AG04450 (cell line): ENCODE measurements at places on chromosomes 11 and 22. TPM values are rescaled to one million over a fixed set of nuclear protein-coding genes. Genes with fewer than 3 reads are reported as not detected.

DNA sequence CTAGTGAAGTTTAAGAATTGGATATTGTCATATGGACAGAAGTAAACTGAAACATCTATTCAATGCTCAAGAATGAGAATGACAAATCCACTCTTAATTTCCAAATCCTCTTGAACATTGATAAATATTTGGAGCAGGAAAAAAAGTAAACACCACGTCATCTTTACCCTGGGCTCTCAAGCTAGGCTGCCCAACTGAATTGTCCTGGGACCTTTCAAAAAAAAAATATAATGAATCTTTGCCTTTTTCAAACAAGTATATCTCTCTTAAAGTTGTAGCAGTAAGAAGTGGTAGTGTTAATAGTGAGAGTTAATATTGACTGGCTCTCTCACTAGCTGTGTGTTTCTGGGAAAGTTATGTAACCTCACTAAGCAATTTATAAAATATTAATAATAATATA, 374.3 kb downstream of the LRRC4C start:
- DNase-seq: no peak

DNA sequence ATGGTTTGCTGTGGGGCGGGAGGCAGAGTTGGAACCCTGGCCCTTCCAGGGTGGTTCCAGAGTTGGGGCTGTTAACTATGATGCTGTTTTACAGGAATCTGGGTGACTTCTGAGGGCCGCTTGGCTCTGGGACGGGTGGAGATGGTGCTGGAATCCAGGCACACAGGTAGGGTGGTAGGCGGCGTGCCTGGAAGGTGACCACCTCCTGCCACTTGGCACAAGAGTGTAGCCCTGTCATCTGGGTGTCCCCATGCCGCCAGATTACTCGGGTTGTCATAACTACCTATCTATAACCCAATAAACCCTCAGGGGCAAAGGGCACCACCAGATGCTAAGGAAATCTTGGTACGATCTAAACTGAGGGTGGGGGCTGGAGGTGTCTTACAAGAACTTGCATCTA, 1.3 kb downstream of the CARS1 start:
- DNase-seq: no peak

OR52H1 gene
- polyA plus RNA-seq: 0.10 TPM in 1 of 2 replicates, not detected in the other

DNA sequence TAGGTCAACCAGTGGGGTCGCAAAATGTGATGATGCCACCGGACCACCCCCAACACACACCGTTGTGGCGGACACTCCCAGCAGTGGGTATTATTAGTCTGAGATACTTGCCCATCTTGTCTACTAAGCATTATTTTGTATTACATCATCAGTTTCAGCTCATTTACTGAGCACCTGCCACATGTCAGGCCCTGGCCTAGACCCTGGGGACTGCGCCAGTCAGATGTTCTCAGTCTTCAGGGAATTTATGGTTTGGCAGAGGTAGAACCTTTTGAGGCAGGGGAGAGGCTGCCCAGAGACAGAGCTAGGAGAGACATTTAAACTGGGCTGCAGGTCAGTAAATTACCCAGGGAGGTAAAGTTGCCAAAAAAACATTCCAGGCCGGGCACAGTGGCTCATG, 43.1 kb upstream of the GCAT start:
- DNase-seq: no peak

- DNase-seq: no peak
These were observed 75.8 kb upstream of the SESN3 start for GRCh38 chr11:95306801-95307200.

RPS25 gene
- polyA plus RNA-seq: 819 and 1,059 TPM in 2 replicates

- DNase-seq: no peak
These were observed 41.7 kb upstream of the PRDM11 start for GRCh38 chr11:45104790-45105084.

STIM1 gene
- 19.7 and 23.4 TPM in 2 replicates for polyA plus RNA-seq

GLB1L3 gene
- not detected in 2 replicates for polyA plus RNA-seq

OR51T1 gene
- polyA plus RNA-seq: not detected in 2 replicates

GRCh38 chr22:20636075-20636812, 128.8 kb downstream of the MED15 start:
- DNase-seq: no peak

DNA sequence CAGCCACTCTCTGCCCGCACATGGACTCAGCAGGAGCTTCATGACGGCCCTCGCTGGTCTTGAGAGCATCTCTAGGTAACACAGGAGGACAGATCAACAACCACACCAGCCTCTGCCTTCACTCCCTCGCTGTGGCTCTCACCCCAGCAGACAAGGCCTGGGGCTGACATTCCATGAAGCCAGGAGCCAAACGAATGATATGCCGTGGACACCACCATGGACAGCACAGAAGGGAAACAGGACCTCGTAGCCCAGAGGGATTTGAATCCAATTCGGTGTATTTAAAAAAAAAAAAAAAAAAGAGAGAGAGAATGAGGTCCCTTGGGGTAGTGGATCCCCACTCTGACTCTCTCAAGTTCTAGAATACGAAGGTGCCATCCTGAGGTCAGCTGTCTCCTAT, 385.5 kb downstream of the SHANK2 start:
- DNase-seq: no peak

DNA sequence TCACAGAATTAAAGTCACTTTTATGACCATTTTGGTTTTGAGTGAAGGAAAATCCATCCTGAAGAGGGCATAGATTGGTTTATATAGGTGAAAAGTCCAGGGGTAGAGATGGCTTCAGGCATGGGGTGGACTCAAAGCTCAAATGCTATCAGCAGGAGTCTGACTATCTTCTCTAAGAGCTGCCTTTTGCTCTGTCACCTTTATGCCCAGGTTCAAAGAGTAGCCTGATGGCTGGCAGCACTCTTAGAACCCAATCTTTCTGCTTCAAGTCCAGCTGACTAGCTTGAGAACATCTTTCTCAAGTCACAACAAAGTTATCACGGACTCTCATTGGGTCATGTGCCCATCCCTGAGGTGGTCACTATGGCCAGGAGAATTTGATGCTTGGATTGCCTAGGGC, 27.2 kb upstream of the SWAP70 start:
- no peak for DNase-seq

GRCh38 chr22:38941488-38941987, 15.9 kb upstream of the APOBEC3A start:
- DNase-seq: no peak

DNA sequence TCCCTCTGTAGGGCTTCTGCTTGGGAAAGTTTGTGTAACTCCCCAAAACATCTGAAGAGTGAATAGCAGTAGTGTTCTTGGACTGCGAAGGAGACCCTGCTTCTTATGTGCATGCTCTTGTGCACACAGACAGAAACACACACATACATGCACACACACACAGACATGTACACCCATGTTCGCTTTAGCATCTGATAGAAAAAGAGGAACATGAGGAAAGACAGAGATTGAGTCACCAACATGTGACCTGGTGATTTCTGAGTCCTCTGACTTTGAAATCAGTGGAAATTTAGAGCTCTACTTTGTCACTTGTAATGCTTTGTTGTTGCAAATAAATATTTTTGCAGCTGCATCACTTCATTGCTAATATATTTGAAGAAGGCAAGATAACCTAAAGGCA, 23.8 kb downstream of the CD44 start:
- DNase-seq: no peak

- no peak for DNase-seq
These were observed 26.9 kb downstream of the POLR3H start for GRCh38 chr22:41517172-41518047.

DNA sequence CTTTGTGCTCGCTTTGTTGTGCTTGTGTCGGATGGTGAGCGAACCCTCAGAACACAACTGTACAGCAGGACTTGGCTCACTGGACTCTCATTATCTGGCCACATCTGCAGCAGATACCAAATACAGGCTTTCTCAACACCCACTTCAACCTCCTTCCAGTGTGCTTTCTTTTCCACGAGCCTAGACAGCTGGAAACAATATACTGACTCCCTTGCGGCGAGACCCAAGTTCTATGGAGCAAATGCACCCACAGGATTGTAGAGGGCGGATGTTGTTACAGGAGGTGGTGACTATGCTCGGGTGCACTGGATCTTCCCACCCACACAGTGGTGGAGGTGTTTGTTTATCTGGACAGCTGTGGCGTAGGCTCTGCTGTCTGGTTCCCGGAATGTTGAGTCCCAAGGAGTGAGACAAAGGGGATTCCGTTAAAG, 204.3 kb downstream of the TENM4 start:
- peak; percentile 98 for DNase-seq

GRCh38 chr22:31098632-31099110, 8.7 kb downstream of the SELENOM start:
- DNase-seq: no peak

DNA sequence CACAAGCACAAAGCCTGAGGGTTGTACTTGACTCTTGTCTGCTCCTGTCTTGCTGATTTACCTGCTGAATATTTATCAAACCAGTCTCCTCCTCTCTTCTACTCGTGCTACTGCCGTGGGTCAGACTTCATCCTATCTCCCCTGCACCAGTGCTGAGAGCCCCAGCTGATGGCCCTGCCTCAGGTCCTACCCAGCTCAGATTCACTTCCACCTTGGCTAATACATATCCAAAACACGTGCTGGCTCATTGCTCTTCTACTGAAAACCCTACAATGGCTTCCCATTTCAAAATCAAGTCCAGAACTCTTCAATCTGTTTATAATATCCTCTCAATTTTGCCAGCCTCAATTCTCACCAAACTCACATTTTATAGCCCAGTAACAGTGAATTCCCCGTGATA, 48.3 kb downstream of the RAB30 start:
- DNase-seq: no peak

DNA sequence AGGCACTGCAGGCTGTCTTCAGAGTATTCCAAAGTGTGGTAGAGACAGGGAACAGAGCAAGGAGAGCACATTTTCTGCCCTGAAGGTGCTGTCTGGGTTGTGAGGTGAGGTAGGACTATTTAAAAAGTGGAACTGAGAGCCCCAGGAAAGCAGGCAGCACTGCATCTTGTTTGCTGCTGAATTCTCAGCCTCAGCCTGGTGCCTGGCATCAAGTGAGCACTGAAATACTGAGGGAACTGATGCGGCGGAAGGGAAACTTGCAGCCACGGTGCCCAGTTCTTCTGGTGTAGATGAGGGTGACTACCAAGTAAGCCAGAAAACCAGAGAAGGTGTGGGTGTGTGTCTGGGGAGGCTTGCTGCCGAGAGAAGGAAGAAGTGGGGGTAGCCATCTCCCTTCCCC, 59.5 kb downstream of the TNRC6B start:
- DNase-seq: no peak

DNA sequence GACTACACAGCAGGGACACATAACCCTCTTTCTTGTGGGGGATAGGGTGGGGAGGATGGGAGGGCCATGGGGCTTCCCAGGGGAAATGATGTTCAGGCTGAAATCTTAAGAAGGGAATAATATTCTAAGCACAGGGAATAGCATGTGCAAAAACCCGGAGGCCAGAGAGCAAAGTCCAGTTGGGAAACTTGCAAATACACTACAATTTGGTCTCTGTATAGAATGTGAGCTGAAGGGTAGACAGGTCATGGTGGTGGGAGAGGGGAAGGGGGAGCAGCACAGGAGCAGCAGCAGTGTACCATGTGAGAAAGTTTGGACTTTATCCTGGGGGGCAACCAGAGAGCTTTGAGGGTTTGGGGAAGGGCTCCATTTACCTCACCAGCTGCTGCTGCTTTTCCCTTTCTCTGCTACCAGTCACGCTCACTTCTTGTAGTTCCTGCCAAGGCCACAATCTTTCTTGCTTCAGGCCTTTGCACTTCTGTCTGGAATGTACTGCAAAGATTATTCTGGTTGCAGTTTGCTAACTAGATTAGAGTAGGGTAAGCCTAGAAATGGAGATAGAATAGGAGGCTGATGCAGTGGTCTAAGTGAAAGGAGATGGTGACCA, 43.0 kb downstream of the KREMEN1 start:
- peak; percentile 21 for DNase-seq

DNA sequence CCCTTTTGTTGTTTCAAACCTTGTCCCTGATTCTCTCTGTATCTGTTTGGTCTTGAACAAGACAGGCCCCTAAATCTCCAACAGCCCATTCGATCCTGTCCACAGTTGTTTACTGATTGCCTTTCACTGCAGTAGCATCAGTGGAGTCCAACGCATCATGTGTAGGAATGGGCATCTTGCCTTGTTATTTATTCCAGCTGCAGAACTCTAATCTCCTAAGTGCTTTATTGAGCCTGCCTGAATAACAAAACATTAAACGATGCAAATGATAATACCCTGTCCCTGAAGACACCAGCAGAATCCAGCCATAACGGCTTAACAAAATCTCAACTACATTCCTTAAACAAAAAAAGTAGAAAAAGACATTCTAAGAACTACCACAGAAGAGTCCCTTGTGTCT, 50.1 kb downstream of the SLC35F2 start:
- DNase-seq: no peak

DNA sequence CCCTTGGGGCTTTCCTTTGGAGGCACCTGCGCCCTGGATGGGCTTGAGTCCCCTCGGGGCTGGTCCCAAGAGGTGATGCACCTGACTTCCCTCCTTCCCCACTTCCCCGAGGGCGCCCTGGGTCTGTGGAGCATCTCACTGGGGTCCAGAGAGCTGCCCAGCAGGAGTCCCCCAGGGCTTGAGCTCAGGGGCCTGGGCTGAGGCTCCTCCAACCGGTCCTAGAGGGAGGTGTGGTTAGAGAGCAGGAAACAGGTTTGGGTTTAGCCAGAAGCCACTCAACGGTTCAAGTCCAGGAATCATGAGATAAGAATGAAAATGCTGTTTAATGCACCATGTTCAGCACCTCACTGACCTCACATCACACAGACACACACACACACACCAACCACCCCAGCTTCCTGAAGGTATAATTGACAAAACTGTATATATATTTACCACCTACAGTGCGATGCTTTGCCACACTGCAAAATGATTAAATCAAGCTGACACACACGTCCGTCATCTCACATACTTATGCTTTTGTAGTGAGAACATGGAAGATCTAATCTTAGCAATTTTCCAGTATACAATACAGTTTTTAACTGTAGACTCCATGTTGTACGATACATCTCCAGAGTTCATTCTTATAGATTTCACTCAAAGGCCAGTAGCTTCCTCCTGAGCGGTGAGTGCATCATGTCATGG, 628 bp upstream of the IGLL1 start:
- DNase-seq: no peak

DNA sequence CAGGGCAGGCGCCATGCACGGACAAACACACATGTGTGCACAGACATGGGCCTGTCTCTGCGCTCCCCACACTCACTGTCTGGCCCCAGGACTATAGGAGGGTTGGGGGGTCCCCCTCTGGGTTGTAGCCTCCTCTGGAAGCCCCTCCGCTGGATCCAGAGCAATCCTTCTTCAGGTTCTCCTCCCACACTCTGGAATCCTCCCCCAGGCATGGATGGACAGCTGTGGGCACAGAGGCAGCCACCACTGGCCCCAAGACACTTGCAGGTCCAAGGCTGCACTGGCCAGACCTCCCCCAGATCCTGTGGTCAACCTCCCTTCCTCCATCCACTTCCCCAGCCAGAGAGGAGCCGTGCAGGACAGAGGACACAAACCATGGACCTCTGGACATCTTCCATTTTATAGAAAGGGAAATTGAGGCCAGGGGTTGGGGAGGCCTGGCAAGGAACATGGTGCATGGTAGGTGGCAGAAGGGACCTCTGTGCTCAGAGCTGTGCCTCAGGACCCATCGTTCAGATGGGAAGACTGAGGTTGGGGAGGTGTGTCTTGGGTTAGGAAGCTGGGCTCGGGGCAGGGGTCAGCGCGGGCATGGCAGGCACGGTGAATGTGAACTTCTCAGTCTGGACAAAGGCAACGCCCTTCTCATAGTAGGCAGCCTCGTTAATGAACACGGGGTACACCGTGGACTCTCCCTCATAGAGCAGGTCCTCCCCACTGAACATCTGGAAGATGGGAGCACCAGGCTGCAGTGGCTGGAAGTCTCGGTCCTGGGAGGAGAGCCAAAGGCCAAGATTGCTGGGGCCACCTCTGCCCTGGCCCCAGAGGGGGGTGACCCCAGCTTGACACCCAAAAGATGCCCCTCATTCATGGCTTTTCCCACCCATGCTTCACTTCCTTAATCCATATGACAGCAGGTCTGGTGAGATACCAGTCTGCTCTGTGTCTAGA, 2.9 kb upstream of the TBX10 start:
- DNase-seq: no peak
